ENCODE measurements at places on chromosomes 7 and 10.

GRCh38 chr10:80204677-80205476, 460 bp downstream of the ANXA11 start:
- DNase-seq = peak; percentile 19

- DNase-seq = no peak
Measured at GRCh38 chr10:99827936-99828335, 45.5 kb downstream of the ABCC2 start.

- no peak for DNase-seq
Measured at GRCh38 chr10:11037991-11038390, 20.3 kb downstream of the CELF2 start.

- DNase-seq = no peak
Measured at GRCh38 chr10:73060738-73061635, 35.7 kb downstream of the P4HA1 start.

GRCh38 chr10:4370376-4370775, 455.6 kb upstream of the AKR1E2 start:
- no peak for DNase-seq

GRCh38 chr10:128268015-128268722, 141.9 kb upstream of the MKI67 start:
- peak; percentile 19 for DNase-seq

Measured in stimulated activated CD4-positive, alpha-beta T cell treated with anti-CD3 and anti-CD28 coated beads, Interleukin-1b, Interleukin-23, amount 100 ng/mL, for 48 hours (primary cell).